ENCODE measurements at places on chromosomes 3 and 15.

GRCh38 chr15:82263350-82263749 lies 732 bp downstream of the SAXO2 start:
- no peak for DNase-seq

DNA sequence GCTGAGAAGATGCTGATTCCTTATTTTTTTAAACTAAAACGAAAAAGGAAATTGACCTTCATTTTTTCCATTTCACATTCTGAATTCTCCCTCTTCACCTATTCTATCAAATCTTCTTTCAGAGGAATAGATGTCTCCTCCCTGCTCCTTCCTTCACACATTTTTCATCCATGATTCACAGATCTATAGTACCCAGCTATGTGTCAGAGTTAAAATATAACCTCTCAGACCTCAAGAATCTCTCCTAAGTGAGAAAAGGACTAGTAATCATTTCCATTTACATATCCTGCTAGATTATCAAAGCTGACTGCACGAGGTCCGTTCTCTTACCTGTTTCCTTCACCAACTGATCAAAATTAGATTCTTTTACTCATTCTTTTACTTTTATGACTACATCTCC lies 1297.6 kb upstream of the ALCAM start:
- DNase-seq, result no peak

DNA sequence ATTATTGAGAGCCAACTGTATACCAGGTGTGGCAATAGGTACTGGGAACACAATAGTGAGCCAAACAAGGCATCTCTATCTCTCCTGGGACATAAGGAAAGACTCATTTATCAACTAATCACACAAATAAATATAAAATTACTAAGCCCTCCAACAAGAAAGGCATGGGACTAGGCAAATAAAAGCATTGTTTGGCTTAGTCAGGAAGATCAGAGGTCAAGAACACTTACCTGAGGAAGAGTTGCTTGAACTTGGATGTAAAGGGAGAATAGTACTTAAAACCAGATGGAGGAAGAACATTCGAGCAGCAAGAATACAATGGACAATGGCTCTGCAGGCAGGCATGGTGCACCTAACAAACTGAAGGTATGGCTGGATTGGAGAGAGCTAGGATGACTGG lies 300.7 kb downstream of the WDR72 start:
- no peak for DNase-seq

DNA sequence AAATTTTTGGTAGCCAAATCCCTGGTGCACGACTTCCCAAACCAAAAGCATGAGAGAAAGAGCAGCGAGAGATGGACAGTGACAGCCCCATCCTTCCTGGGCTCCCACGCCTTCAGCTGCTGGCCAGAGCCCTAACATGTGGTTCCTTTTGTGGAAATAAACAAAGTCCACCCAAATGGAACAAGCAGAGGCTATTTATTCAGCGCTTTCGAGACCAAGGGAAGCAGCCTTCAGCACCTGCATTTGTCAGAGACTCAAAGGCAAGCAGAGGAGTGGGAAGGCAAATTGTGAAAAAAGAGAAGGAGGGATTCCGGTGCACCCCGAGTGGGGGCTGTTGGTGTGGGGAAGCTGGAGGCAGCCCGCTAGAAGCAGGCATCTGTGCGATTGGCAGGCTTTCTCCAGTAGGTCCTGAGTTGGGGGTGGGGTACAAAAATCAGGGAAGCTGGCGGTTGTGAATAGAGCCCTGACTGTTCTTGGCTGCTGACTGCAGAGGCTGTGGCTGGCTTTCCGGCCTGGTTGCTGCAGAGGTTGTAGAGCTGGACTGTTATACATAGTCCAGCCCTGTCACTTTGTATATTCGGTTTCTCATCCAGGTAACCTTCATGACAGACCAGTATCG lies 427.2 kb downstream of the OCA2 start:
- DNase-seq, result no peak

- DNase-seq, result no peak
Measured at GRCh38 chr3:184524981-184525336, 36.6 kb upstream of the EPHB3 start.

DNA sequence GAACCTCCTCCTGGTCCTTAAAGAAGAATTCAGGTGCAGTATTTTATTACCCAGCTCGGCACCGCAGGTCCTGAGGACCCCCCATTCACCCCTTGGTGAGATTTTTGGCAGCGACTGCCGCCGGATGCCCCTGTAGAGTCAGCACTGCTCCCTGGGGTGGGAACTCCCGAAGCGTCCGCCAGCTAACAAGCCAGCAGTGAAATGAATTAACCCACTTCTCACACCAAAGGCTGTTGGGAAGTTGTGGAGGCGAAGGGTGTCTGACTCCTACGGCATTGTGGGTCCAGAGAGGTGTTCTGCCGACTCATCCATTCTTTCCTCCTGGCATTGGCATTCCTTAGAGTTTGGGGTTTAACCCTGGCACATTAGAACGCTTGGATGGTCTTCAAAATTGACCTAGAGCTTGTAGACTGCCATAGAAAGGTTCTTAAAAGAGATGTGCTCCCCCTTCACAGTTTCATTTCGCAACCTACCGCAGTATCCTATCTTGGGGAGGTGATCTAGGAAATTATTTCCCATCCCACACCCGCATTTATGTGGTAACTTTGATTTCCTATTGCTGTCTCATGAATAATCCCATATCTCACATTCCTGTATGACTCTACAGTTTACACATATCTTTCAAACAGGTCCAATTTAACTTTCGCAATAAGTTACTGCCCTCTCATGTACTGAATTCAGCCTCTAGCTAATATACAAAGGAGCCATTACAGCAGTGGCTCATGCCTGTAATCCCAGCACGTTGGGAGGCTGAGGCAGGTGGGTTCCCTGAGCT lies 879 bp upstream of the EIF5A2 start:
- no peak for DNase-seq

GRCh38 chr15:49977306-49977705 lies 141.7 kb downstream of the ATP8B4 start:
- no peak for DNase-seq

DNA sequence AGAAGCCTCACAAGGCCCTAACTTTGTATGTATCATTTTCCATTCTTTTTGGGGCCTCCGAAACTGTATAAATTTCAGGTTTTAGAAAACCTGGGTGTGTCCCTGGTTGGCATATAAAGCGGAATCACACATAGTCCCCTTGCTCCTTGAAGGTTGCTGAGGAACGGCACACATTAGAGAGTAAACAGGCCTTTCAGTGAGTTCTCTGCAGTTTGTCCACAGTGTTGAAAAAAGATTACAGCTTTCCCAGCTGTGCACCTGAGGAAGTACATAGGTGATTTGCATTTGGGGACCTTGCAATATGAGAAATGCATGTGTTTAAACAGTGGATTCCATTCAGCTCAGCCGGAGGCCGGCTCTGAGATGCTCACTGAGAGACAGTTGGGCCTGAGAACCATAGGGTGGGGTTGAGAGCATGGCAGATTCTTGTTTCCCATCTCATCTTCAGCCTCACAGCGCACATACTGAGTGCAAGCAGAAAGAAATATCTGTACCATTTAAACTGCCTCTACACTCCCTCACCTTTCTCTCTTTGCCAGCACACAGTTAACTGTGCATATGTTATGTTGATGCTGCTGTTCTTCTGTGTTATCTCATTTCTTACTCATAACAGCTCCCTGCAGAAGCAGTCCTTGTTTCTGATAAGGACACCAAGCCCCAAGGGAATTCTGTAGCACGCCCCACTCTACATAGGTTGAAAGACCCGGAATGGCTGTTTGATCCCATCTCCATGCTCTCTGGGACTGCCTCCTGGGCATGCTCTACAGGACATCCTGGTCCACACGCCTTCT lies 60.4 kb downstream of the BOC start:
- no peak for DNase-seq

DNA sequence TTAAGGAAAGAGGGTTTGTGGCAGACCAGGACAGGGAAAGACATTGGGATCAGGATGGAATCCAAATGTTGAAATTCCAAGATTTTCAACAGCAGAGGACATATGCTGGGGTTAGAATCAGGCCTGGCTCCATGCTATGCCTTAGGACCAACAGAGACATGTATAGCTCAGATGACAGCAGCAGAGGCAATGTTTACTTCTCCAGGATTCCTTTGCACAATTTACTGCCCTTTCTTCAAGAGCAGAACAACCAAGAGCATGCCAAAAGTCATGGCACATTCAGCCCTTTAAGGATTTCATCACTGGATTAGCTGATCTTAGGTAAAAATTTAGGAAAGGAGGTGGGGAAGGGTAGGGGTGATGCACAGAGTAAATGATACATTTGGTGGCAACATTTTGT lies 69.6 kb upstream of the GSK3B start:
- no peak for DNase-seq

GRCh38 chr3:19711160-19711782 lies 222.7 kb downstream of the EFHB start:
- no peak for DNase-seq

- no peak for DNase-seq
Measured at GRCh38 chr3:123163141-123163540, 38.6 kb upstream of the SEC22A start.

DNA sequence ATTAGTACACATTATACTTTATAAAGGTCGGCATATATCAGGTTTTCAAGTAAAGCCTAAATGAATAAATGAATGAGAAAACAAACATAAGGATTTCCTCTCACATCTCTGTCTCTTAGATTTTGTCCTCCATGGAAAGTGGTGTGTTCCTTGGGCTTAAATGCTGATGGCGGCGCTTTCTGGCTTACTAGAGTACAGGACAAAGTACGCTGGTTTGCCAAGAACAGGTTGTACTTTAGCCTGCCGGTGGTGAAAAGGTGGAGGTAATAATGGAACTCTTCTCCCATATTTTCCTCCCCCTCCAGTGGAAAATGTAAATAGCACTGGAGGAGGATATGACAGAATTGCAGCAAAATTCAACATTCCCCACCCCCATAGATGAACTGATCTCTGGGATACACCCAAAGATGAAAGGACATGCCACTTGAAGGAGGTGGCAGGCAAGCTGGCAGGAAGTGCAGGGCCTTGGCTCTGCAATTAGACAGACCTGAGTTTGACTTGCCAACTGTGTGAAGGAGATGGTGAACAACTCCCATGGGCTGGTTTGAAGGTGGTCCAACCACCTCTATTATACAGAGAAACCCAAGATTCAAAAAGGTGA lies 29.3 kb downstream of the CEP152 start:
- DNase-seq, result no peak

GRCh38 chr3:106811376-106811775 lies 565.9 kb upstream of the CCDC54 start:
- DNase-seq, result no peak

DNA sequence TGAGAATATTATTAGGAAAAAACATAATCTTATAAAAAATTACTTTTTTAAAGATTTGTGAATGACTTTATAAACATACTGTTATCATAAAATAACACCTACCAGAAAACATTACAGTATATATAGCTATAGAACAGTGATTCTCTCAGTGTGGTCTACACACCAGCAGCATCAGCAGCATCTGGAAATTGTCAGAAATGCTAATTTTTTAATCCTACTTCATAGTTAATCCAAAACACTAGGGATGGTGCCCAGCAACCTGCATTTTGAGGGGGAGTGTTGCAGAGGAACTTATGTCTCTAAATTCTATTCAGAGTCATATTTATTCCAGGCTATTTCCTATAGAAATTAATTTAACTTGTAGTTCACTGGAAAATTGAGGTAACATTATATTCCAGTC lies 1107.8 kb downstream of the IGSF11 start:
- DNase-seq, result no peak
